ENCODE measurements at places on chromosomes 1 and 21.

DNA sequence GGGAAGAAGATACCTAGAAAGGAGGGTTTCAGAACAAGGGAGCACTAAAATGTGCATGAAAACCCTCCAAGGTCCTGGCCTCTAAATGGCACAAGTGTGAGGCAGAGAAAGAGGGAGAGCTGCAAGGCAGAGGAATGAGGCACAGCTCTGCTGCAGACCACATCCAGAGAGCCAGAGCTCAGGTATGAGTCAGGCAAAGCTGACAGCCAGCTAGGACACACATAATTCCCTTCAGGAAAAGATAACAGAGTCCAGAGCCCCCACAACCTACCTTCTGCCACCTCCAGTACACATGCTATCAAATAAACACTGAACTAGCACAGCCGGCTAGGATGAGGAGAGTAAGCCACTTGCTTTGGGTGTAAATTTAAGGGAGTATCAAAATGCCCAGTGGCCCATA is 62.2 kb downstream of the HSF2BP start:
- no peak for DNase-seq

DNA sequence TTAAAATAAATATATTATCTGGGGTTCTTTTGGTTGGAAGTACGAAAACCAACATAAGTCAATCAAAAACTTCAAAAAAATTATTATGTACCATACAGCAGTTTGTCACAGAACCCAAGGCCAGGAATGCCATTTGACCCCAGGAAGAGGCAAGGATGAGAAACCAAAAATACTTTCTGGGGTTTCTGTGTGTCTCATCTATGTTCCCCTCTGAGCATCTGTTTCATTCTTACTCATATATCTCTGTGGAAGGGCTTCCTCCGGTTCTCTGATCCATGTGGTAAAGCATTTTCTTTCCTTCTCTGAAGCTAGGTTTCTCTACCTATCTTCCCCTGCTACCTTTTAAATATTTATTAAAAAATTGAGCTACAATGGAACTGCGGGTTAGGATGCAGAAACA is 9.8 kb upstream of the FCRL1 start:
- no peak for DNase-seq

DNA sequence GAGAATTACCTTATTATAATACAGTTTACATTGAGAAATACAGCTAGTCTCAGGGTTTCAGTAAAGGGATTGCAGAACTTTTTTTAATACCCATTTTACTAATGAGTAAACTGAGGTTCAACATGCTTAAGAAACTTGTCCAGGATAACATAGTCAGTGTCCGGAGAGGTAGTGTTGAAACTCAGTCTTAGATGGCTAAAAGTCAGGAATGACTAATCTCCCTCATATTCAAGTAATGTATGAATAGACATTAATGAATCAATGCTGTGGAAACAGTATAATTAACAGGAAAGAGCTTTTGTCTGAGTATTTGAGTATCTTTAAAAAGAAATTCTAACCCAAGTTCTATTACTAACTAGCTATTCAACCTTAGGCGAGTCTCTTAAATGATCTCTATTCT is 397.6 kb downstream of the PLA2G4A start:
- no peak for DNase-seq

DNA sequence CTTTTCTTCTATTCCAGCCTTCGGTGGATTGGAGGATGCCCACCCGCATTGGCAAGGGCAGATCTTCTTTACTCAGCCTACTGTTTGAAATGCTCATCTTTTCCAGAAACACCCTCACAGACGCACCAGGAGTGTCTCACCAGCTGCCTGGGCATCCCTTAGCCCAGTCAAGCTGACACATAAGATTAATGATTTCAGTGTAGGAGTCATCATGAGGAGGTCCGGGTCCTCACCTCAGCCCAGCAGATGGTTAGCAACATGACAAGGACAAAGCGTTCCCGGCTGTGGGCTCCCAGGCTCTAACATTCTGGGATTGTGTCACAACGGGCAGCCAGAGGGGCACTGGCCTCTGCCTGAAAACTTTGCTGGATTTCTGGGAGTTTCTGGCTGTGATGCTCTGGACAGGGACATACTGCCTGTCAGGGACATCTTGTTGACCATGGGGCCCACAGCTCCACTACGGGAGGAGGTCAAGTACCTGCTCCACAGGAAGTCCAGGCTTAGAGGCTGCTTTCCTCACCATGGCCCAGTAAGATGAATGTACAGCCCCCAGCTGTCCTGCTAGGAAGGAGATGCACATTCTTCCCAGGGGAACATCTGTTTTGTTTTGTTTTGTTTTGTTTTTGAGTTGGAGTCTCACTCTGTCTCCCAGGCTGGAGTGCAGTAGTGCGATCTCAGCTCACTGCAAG is 204.0 kb upstream of the COA6 start:
- DNase-seq = no peak

DNA sequence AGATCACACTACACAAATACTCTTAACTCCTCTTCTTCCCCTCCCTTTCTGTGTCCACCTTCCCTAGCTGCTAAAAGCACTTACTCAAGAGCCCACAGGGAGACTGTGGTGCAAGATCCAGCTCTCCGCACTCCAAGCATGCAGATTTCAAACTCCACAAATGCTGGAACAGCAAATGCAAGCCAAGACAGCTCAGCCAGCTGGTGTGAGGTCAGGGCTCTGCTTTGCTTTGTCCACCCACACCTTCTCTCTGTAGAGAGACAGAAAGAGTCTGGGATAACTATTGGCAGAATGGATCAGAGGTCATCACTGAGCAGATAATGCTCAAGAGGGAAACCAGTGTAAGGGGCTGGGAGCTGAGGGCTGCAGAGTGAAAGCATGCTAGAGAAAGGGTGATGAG is 45.2 kb upstream of the DPT start:
- no peak for DNase-seq

GRCh38 chr1:80384959-80385358 is 1378.4 kb upstream of the ADGRL4 start:
- no peak for DNase-seq

GRCh38 chr1:222547944-222548671 is at the start of gene HHIPL2:
Gene HHIPL2, minus strand, starts transcription at chr1:222548104. Its CDS starts 60 bp downstream, at chr1:222548044.
- no peak for DNase-seq

DNA sequence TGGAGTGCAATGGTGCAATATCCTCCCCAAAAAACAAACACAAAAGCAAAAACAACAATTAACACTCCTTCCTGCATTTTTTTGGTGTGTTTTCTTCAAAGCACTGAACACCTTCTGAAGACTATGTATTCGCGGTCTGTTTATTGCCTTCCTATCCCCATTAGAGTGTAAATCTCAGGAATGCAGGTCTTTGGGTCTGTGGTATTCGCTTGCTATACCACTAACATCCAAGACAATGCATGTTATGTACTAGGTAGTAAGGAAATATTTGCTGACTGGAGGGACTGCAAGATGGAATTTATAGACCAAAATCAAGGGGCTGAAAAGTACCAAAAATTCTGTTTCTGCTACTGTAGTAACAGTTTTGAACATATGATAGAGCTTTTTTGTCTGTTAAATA is 299.4 kb downstream of the RYR2 start:
- DNase-seq = no peak

- no peak for DNase-seq
These were observed 102.5 kb downstream of the EBNA1BP2 start for GRCh38 chr1:43069461-43070050.

DNA sequence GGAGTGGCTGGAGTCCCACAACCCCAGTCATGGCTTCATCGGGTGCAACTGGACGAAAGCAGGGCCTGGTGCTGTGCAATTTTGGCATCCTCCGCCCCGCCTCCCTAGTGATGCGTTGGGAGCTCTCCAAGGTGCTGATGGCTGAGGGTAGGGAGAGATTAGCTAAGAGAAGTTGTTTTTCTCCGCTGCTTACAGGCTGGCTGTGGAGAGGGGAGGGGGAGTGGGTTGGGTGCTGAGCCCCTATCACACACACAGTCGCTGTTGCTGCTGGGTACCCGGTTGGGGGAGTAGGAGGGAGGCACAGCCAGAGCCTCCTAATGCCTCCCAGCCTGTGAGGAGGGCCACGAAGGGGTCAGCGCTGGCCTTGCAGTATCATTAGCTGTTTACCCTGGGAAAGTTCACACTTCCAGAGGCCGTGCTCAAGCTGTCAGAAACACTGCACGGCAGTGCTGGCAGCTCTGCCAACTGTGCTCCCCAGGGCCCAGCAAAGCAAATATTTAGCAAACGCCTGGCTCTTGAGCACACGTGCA is 110.0 kb downstream of the GRIK3 start:
- DNase-seq = no peak

GRCh38 chr1:81144240-81144825 is 656.4 kb upstream of the ADGRL2 start:
- no peak for DNase-seq

DNA sequence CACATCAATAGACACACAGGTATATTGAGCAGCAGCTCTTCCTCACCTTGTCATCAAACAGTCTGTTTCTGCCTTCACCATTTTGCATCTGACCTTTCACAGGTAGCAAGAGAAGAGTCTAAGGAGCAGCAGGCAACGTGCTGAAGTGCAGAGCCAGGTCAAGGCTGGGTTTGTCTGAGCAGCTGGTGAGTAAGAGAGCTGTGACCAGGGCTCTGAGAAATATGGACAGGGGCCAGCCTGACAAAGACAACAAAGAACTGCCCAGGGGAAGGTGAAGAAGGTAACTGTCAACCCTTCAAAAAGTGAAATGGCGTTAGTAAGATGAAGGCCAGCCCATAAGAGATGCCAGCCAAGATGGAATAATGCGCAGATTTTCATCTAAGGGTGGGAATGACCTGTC is 58.9 kb upstream of the LRRC8D start:
- no peak for DNase-seq

DNA sequence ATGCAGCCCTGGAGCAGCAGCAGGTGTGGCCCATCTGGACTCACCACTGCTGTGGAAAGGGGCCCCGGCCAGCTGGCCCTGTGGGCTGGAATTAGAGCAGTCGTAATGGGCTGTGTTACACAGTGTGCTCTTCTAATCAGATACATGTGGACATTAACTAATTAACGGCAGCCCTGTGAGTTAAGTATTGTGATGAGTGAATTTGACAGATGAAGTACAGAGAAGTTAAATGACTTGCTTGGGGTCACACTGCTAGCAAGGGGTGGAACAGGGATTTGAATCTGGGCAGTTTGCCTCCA is 58.6 kb downstream of the MDM4 start:
- no peak for DNase-seq

- DNase-seq = no peak
These were observed 24.8 kb upstream of the ATP2B4 start for GRCh38 chr1:203601716-203602309.

DNA sequence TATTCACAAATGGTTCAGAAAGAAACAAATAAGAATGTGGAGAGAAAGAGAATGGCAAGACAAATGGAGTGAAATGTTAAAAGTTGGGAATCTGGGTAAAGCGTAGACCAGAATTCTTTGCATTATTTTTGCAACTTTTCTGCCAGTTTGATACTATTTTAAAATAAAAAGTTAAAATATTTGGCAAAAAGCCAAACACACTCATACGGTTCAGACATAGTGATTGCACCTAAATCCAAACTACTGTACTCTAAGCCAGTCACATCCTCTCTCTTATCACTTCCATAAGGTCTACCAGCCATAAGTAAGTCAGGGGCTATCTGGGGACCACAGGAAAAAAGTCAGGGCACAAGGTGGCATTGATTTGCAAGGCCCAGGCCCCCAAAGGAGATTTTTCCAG is 14.4 kb downstream of the STUM start:
- DNase-seq = no peak
